ENCODE measurements at places on chromosomes 2 and 18.

DNA sequence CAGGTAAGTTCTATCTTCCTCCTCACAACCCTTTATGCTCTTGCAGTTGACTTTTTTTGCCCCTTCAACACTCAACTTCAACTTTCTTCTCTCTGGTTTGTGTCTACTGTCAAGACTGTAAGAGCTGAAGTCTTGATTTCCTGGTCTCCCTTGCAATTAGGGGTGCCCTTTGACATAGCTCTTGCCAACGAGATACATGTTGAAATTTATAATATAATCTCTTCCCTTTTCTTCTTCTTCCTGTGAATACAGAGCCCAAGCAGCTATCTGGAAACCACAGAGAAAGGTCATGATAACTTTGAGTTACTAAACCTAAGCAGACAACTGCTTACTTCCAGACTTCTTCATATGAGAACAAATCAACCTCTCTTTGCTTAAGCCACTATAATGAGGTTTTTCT lies 163.5 kb downstream of the MC4R start:
- DNase-seq: no peak

- DNase-seq: no peak
These were observed 22.8 kb upstream of the SCN7A start for GRCh38 chr2:166516712-166517303.

GRCh38 chr2:160371251-160372009 lies 122.2 kb downstream of the RBMS1 start:
- DNase-seq: no peak

DNA sequence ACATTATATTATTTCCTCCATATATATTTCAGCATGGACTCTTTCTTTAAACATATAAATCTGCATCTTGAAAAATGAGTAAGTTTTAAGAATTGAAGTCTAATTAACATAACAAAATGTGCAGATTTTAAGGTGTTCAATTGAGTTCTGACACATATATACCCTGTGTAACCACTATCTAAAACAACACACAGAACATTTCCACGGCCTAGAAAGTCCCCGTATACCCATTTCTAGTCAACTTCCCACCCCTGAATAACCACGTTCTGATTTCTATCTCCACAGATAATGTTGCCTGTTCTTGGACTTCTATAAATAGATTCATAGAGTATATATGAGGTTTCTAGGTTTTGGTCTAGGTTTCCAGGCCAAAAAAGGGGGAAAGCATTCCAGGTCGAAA lies 87.5 kb downstream of the AAK1 start:
- DNase-seq: no peak

- DNase-seq: peak; percentile 74
These were observed 1.9 kb downstream of the CTLA4 start for GRCh38 chr2:203869223-203870042.

DNA sequence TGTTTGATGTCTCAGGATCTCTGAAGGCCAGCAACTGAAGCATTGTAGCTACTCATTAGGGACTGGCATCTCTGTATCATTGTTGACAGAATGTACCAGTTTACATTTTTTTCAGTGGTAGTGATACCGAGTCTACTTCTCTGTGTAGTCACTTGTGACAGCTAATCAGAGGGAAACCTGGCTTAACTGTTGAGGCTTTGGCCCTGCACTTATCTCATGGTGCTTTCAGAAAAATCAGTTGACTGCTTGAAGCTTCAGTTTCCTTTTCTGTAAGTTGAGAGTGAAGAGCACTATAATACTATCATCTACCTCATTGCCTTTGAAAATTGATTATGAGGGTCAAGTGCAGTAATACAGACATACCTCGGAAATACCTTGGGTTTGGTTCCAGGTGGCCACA lies 90.0 kb downstream of the COMMD1 start:
- DNase-seq: no peak

DNA sequence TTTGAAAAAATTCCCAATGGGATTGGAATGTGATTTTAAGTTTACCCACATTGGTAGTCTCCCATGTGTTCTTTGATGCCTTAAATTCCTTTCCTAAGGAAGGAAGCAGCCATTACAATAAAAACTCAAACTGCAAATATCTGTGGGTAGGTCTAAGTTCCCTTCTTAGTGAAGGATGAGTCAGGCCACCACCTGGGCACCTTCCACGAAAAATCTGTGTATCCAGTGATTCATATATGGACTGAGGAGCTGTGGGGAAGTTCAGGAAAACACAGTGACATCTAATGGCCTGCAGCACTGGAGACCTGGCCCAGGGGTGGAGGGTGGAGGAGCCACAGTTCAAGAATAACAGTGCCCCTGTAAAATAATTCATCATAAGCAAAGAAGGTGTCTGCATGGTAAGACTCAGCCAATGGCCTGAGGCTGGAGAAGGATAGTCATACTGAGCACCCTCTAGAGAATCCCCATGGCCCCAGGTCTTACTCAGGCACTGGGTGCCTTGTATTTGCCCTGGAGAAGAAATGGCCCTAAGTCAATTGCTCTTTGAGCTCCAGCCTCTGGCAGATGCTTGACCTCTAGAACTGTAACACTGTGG lies 248.6 kb downstream of the SP3 start:
- DNase-seq: no peak

DNA sequence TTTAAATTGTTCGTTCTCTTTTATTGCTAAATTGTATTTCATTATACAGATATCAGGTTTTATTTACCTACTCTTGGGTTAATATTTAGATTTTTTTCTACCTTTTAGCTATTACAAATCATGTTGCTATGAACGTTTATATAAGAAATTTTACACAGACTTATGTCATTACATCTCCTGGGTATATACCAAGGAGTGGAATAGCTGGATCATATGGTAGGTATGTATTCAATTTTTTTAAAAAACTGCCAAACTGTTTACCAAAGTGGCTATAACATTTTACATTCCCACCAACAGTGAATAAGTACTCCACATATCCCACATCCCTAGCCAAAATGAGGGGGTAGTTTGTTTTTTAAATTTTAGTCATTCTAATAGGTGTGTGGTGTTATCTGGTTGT lies 32.3 kb upstream of the BAZ2B start:
- DNase-seq: no peak

- DNase-seq: no peak
These were observed 56.2 kb downstream of the STRADB start for GRCh38 chr2:201507725-201508124.

DNA sequence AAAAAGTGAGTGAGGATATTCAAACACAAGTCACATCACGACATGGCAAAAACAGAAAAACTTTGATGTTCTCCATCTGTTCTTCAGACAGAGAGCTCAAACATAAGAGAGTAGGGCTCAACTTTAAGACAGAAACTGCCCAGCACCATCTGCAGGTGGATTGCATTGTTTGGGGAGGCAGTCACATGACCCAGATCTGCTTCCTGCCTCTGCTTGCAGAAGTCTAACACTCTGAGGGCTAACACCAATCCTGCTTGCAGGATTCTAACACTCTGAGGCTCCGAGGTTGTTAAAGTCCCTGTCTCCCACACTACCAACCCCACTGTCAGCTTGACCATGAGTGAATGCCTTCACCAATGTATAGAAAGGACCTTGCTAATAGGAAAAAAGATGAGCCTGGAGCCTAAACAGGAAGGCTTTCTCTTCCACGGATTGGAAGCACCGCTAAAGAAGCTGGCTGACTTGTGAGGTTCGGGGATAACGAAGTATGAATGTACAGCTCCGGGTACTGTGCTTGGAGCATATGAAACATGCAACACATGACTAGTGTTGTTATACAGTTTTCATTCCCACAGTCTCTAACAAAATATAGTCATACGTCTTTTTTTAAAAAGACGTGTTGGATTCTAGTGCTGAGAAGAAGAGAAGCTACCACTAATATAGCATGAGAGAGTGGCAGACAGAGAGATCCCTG lies 176.6 kb upstream of the CREB1 start:
- no peak for DNase-seq

GRCh38 chr2:197171582-197171981 lies 139.0 kb downstream of the ANKRD44 start:
- DNase-seq: no peak

DNA sequence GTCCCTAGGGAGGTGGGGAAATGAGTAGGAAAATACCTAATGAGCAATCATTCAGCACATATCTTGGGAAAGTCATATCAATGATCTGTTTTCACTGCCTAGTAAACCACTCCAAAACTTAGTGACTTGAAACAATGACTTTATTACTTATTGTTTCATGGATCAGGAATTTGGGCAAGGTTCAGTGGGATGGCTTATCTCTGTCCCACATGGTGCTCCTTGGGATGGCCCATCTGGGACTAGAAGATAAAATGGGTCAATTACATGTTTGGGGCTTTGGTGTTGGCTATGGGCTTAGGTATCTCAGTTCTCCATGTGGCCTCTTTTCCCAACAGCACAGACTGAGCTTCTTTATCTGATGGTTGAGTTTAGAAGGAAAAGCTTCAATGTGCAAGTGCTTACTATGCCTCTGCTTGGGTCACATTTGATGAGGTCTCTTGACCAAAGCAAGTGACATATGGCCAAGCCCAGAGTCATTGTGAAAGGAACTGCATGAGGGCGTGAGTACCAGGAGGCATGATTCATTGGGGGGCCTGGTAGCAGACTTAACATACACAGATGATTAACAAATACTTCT lies 218.1 kb upstream of the TNP1 start:
- DNase-seq: no peak

- DNase-seq: no peak
These were observed 456 bp downstream of the DOK1 start for GRCh38 chr2:74554820-74555531.

DNA sequence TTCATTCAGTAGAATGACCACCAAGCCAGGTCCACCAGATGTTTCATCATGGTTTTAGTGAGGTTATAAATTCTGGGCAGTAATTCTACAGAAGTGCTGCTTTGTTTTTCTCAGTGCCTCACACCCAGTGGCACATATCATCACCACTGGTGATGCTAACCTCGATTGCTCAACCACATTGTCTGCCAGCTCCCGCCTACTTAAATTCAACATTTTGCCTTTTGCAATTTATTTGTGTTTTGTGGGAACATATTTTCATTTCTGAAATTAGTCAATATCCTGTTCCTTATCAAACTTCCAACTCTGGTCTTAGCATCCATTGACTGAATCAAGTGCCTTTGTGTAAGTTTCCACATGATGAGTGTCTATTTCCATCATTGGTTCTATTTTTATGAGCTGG lies 62.3 kb upstream of the TMEM178A start:
- no peak for DNase-seq

DNA sequence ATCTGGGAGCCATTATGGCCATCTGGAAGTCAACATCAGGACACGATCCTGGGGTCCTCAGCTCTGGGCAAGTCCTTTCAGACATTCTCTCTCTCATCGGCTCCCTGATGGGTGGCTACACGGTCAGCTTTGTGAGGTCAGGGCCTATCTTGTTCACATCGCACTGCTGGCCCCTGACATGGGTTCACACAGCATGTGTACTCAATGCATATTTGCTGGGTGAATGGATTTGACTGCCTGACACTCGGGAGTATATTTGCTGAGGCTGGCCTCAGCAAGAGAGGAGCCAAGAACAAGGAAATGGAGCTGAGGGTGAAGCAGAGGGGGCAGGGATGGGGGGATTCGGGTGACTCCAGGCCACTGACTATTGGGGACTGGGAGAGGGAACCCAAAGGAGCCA lies 50.5 kb downstream of the SLC4A5 start:
- no peak for DNase-seq

GRCh38 chr2:206611191-206611590 lies 31.1 kb upstream of the FAM237A start:
- DNase-seq: no peak

DNA sequence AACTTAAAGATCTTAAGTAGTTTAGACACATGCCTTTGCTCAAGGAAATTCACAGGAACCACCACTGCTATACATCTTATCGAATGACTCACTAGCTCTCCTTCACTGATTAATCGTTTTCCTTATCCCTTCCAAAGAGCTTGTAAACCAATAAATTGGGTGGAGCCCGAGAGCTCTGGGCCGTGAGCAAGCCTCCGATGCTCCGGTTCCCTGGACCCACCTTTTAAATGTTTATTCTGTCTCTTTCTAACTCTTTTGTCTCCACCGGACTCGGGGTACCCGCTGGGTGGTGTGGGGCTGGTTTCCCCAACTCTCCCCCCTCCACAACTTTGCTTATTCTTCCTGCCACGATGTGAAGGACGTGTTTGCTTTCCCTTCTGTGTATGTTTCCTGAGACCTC lies 292.9 kb upstream of the TMEFF2 start:
- no peak for DNase-seq

GRCh38 chr2:74975016-74975415 lies 16.6 kb downstream of the POLE4 start:
- DNase-seq: no peak

GRCh38 chr18:55233857-55234256 lies 274.6 kb upstream of the CCDC68 start:
- DNase-seq: no peak

DNA sequence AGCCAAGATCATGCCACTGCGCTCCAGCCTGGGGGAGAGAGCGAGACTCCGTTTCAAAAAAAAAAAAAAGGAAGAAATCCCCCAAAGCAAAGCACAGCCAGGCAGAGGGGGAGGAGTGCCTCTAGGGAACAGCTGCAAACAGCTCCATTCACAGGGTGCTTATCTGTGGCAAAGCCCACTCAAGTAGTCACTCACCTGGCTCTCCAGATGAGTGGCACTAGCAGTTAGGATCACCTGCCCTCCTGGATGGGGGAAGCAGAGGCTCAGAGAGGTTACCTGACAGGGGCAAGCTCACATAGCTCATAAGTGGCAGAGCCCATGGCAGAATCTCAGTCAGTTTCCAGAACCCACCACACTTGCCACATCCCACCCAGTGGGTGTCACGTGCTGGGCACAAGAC lies 30.3 kb downstream of the TFCP2L1 start:
- DNase-seq: no peak

DNA sequence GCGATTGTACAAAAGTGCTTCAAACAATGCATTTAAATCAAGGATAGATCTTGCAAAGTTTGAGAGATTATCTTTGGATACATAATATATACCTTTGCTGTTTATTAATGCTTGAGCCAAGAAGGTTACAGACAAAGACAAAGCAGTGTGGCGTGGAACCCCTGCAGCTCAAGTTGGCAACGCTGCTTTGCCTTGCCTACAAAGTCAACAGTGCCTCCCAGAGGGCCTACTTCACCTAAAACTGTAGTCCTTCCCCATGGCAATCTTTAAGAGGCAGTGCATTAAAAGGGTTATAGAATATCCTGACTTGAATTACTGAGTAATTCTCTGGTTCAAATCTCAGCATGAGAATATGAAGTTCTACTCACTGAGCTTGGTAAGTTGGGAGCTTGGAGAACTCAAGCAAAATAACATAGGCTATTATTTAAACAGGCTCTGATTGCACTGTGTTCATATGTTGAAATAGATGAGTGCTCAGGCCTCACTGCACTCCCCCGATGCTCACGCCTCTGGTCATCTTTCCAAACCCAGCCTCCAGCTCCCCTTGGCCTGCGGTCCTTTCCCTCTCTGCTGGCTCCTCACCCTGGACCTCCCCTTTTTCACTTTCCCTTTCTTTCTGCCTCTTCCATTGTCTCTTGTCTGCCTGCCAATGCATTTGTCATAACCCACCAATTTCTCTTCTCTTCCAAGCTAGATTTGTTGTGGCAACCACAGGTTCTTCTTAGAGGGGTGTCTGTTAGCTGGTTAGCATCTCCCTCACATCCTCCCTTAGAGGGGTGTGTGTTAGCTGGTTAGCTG lies 96.5 kb downstream of the MYT1L start:
- no peak for DNase-seq

DNA sequence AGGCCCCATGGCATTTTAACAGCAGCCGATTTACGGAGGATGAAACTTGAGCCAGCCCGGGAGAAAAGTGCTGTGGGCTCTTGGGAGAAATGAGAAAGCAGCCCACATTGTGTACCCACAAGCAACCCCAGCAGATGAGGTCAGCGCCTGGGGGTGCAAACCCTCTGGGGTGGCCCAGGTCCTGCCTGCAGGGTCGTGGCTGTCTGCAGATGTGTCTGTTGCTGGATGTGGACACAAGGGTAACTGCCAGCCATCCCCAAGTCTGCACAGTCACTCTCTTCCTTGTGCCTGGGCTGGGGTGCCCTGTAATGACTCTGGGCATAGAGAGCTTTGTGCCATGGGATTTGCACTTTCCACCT lies 170.8 kb downstream of the PRKCE start:
- DNase-seq: no peak

Measured in esophagus muscularis mucosa (tissue), 4 donors.